ENCODE measurements at places on chromosomes 4 and X.

DNA sequence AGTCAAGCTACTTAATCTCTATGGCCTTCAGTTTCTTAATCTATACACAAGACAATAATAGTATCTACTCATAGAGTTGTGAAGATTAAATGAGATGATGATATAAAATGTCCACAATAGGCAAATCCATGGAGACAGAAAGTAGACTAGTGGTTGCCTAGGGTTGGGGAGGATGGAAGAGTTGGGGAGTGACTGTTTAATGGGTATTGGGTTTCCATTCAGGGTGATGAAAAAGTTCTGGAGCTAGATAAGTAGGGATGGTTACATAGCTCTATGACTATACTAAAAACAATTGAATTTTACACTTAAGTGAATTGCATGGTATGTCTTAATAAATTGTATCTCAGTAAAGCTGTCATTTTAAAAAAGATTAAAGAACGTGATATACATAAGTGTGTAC lies 35.7 kb downstream of the BCORL1 start:
- no peak for DNase-seq

GRCh38 chr4:37960679-37961450 lies 667 bp downstream of the PTTG2 start:
- no peak for DNase-seq

DNA sequence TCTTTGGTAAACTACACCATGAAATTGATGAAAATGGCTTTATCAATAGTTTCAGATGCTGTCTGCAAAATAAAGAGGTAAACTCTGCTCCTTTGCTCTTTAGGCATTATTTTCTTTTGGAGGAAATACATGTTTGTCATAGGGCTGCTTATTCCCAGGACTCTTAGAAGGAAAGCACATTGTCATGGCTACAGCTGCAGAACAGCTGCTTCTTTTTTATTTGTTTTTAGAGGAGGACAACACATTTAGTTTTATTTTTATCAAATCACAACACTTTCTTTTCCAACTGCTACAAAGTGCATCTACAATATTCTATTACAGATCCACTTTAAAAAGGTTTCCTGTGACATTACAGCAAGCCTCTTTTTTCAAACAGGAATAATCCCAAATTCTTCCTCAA lies 12.7 kb upstream of the HPF1 start:
- DNase-seq: no peak

- DNase-seq: peak; percentile 31
Measured at GRCh38 chrX:129931411-129932015, 25.5 kb downstream of the UTP14A start.

GRCh38 chr4:75724867-75725724 lies 719 bp downstream of the USO1 start:
- peak; percentile 15 for DNase-seq

GRCh38 chr4:163175971-163176958 lies 9.6 kb upstream of the NAF1 start:
- DNase-seq: no peak

- DNase-seq: no peak
Measured at GRCh38 chr4:56973336-56973735, 4.1 kb downstream of the NOA1 start.

GRCh38 chr4:121421594-121421993 lies 40.8 kb upstream of the QRFPR start:
- no peak for DNase-seq

DNA sequence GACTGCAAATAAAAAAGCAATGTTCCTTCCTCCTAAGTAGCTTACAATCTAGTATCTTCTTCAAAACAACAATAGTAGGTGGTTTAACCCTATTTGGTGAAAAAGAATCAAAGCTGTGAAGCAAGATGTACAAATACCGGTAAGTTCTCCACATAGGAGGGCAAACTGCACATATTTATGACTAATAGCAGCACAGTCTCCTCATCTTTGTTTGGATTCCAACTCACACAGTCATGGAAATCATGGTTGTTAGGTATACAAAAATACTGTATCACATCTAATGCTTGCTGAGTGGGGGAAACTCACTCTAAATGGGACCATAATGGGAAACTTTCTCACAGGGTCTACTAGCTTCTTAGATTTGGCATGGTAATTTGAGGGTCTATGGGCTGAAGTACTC lies 597.2 kb downstream of the INPP4B start:
- DNase-seq: no peak

- DNase-seq: no peak
Measured at GRCh38 chr4:33184657-33185290, 2464.6 kb downstream of the PCDH7 start.

DNA sequence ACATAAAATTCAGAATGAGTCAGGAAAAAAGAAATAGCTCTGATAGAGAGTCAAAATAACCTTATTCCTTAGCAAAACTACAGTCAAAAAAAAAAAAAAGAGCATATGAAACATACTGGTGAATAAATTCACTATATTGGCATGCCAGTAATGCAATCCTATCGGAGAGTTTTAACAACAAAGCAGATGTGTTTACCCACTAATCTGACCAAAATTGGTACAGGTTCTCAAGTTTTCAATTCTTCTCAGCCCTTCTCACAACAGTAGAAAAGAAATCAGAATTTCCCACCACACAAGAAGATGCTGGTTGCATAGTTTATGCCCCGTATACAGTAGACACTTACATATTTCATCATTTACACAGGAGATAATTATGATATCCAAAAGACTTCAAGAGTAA lies 59.4 kb downstream of the LCORL start:
- DNase-seq: no peak

GRCh38 chr4:15005474-15006115 lies 3.3 kb downstream of the CPEB2 start:
- DNase-seq: no peak

All from activated CD4-positive, alpha-beta T cell treated with anti-CD3 and anti-CD28 coated beads, Interleukin-2, amount 50 U/mL, for 4 hours (primary cell).